CD8-positive, alpha-beta memory T cell (primary cell): ENCODE measurements at places on chromosomes 2 and 18.

DNA sequence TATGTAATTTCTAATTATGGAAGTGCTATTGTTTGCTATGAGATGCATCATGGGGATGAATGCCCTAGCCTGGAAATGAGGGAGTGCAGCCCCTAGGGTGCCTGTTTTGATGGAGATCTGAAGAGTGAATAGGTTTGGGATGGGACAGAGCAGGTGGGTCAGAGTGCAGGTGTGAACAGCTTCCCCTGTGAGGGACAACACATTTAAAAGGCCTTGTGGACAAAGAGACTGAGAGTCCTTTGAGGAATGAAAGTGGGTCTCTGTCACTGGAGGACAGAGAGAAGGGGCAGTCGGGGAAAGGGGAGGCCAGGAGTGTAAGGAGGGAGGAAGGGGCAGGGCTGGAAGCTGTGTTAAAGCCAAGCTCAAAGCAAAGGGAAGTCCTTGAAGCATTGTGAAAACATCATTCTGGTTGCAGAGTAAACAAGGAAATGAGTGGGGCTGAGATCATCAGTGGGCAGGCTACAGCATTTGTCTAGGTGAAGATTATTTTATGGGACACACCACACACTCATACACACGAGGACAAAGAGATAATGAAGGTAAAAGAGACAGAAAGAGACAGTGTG lies 877.6 kb downstream of the SLC4A3 start:
- no peak for DNase-seq

GRCh38 chr2:84231478-84231877 lies 227.6 kb downstream of the SUCLG1 start:
- DNase-seq: no peak

DNA sequence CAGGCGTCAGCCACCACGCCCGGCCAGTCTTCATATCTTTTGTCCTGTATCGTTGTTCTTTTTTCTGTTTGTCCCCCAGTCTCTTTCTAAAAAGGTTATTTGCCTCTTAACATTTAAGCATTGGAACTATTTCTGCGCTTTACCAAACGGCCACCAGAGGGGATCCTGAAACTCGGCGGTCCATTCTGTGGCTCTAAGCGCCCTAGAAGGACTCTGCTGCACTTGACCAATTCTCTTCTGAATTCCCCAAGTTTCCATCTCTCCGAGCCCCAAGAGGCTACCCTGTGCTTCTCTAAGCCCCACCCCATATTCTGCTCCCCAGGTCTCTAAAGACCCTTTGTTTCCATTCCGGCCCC lies 33.1 kb upstream of the REG3G start:
- DNase-seq: no peak

DNA sequence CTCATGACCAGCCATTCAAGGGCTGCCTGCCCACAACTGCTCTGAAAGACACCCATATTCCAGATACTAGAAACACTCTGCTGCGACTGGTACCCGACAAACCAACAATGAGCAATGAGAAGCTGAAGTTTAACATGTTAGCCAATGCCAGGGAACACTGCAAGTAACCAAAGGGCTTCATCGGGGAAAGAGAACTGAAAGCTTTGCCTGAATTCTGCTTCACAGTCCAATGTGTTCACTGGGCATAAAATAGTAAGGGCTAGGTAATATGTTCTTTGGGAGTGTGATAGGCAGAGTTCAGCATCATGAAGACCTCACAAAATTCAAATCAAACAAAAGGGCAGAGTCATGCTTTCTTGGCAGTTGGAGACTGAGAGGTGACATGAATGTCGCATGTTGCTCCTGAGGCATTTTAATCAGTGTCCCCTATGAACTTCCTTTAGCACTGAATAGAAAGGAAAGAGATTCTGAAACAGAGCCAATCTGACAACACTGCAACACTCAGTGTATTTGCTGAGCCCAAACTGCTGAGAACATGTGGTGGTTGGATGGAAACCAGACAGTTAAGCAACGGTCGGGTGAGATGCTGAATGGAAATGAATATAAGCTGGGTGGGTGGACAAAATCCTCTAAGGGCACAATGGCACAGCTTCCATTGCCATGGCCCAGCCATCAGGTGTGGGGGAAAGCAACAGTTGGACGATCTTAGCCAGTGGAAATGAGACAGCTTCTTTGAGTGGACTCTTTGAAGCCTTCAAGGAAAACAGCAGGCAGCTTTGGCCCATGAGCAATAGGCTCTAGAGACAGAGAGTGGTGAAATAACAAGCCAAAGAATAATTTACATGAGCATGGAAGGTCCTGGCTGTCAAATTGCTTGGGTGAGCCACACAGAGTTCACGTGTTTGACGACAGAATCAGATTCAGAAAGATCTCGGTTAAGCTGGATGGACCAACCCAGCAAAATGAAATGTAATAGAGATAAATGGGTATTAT lies 277.5 kb downstream of the AFF3 start:
- DNase-seq: no peak

- DNase-seq: no peak
These were observed 218.0 kb upstream of the TRIB2 start for GRCh38 chr2:12498704-12499103.

DNA sequence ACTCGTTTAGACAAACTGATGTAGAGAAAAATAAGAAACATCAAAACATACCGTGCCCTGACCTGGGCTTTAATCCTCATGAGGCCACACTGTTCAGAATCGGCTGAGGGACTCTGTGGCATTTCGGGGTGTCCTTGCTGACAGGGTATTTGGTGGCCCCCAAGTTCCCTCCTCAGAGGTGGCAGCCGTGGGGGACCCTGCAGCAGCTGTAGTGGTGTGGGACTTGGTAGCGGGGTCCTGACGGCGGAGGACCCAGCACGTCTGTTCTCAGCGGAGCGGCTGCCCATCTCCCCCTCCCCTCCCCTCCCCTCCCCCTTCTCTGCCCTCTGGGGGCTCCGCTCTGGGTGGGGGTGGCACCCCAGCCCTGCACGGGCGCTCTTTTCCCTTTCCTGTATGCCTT lies 18.4 kb downstream of the KCNG2 start:
- DNase-seq: no peak

- no peak for DNase-seq
These were observed 93.9 kb downstream of the MGAT5 start for GRCh38 chr2:134347756-134348155.

GRCh38 chr18:6885992-6886796 lies 156.7 kb downstream of the ARHGAP28 start:
- DNase-seq: no peak

GRCh38 chr18:42258301-42258965 lies 303.4 kb downstream of the PIK3C3 start:
- DNase-seq: no peak

- no peak for DNase-seq
These were observed 22.2 kb upstream of the INPP4A start for GRCh38 chr2:98422449-98422848.

- no peak for DNase-seq
These were observed 299.2 kb upstream of the ZSWIM2 start for GRCh38 chr2:187148059-187148714.

- no peak for DNase-seq
These were observed 148.3 kb downstream of the LAMA3 start for GRCh38 chr18:23837591-23837990.

- no peak for DNase-seq
These were observed 84.2 kb downstream of the TEX51 start for GRCh38 chr2:126982935-126983334.

DNA sequence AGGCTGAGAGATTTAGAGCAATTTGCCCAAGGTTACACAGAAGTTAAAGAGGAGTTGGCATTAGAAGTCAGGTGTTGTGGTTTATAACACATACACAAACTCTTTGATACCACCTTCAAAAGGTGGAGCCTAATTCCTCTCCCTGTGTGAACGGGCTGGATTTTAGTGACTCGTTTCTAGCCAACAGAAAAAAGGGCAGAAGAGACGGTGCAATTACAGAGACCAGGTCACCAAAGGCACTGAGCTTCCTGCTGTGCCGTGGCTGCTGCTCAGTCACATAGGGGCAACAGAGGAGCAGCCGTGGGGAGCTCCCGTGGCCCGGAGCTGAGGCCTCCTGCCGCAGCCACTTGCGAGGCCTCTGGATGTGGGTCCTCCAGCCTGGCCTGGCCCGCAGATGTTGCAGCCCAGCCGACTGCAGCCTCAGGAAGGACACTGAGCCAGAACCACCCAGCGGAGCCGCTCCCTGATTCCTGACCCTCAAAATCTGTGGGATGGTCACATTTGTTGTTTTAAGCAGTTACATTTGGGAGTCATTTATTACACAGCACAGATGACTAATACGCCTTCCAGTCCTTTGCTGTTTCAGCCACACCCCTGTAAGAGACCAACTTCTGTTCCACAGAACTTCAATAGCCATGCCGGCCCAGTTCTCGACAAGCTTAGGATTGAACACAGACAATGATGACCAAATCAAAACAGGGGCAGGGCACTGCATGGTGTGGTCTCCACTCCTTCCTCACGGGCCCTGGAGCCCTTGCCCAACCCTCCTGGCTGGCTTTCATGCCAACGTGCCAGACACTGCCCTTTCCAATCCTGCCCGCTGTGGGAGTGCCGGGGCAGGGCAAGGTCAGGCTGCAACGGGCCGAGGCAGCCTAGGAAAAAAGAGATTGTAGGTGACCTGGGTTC lies 17.1 kb downstream of the EDAR start:
- no peak for DNase-seq

GRCh38 chr2:175628243-175628642 lies 373.8 kb downstream of the LNPK start:
- DNase-seq: no peak

DNA sequence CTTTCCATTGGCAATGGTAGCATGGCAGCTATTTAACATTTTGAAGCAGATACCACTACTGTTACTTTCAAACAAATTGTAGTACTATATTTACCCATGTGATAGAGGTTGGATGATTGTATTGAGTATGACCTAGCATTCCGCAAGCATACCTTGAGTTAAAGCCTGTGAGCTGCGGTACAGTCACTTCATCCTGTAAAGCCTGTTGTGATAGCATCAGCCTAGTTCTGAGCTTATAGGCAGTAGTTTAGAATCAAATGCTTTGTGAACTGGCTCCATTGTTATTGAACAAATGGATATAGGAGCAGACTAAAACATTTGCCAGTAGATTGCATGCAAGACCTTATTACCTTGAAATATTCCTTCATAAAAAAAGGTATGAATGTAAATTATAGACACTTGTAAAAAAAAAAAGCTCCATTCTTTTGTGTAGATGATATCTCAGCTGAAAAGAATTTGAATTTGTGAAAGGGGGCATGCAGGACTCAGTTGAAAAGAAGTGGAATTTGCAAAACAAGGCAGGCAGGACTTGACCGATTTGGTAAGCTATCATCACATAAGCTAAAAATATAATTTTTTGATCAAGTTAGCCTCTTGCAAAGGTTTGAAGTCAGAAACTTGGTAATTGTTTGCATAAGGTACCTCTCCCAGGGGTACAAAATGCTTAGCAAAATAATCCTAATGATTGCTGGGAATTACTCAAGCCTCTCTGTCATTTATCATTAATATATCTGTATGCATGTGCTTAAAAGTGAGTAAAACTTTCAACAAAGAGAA lies 138.5 kb upstream of the ITGA4 start:
- no peak for DNase-seq

DNA sequence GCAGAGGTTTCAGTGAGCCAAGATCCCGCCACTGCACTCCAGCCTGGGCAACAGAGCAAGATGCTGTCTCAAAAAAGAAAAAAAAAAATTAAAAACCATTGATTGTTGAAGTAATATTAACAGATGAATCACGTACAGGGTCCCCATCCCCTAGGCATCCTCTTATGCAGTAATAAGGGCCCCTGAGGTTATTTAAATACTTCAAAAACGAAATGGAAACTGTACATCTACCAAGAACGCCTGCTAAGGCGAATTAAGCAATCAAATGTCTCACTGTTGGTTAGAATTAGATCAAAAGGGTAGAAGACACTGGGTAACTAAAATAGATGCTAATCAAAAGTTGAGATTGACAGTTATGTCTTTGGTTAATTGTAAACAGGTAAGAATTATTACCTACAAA lies 7.5 kb downstream of the TRABD2A start:
- DNase-seq: no peak
